ENCODE measurements at places on chromosomes 16 and 17.

- no peak for DNase-seq
Observed at GRCh38 chr17:29640413-29640812, 17.7 kb upstream of the CORO6 start.

- no peak for DNase-seq
Observed at GRCh38 chr16:82240111-82240510, 70.1 kb upstream of the MPHOSPH6 start.

- no peak for DNase-seq
Observed at GRCh38 chr17:157901-158300, 20.5 kb downstream of the SCGB1C2 start.

GRCh38 chr17:45692661-45693060 is 91.5 kb upstream of the CRHR1 start:
- DNase-seq: no peak

GRCh38 chr17:12738624-12739023 is 50.7 kb upstream of the ARHGAP44 start:
- DNase-seq: no peak
